ENCODE measurements at places on chromosomes 7 and 10. TPM values are rescaled to one million over a fixed set of nuclear protein-coding genes. Genes with fewer than 3 reads are reported as not detected.

ATP6V0A4 gene
- total RNA-seq, result 1.2 TPM

DNA sequence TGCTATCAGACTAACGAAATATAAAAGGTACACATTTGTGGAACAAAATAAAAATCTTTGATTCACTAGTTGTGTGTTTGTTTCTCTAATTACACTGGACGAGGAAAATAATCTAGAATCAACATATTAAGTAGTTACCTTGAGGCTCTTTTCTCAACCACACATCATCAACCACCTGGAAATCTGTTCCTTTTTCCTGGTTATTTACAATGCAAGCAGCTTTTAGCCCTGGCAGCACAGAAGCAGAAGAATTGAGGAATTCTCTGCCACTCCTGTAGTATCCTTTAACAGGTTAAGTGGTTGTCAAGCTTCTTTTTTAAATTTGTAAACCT is 23.7 kb downstream of the NUP42 start:
- no peaks in the 10 kb centered on the region for H3K36me3 ChIP-seq
- no peaks in the 10 kb centered on the region for H3K4me1 ChIP-seq
- peak overlapping the region; percentile 15 for H3K4me3 ChIP-seq
- no peak for DNase-seq
- peak overlapping the region; percentile 5 for H3K27ac ChIP-seq
- no peaks in the 10 kb centered on the region for H3K27me3 ChIP-seq

WNT16 gene
- 0.23 TPM for total RNA-seq

DNA sequence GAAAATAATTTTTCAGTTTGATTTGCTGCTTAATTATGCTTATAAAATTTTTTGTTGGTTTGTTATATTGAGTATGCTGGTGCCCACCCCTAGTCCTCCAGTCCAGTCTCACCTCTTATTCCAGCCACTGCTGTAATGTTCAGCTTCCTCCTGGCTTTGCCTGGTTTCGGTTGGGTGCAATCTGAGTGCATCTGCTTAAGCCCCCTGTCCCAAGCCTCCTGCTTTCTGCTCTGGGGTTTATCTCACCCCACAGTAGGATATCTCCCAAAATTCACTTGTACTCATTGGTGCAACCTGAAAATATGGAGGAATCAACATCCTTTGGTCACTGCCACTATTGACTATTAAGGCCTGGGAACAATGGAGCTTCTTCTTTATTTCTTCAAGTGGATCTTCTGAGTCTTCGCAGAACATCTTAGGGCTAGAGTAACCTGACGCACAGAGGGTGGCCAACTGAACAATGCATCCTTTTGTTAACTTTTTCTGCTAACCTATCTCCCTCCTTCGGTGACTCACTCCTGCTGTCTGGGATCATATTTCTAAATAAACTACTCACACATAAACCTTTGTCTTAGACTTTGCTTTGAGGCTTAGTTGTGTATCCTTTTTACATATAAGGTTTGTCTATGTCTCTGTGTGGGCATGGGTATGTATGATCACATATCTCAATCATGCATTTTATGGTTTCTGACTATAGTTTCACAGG is 19.1 kb upstream of the SOSTDC1 start:
- no peaks in the 10 kb centered on the region for H3K36me3 ChIP-seq
- H3K4me3 ChIP-seq, result no peak overlapping the region
- no peak overlapping the region for H3K27ac ChIP-seq
- no peaks in the 10 kb centered on the region for H3K4me1 ChIP-seq
- H3K27me3 ChIP-seq, result no peaks in the 10 kb centered on the region
- no peak for DNase-seq

DNA sequence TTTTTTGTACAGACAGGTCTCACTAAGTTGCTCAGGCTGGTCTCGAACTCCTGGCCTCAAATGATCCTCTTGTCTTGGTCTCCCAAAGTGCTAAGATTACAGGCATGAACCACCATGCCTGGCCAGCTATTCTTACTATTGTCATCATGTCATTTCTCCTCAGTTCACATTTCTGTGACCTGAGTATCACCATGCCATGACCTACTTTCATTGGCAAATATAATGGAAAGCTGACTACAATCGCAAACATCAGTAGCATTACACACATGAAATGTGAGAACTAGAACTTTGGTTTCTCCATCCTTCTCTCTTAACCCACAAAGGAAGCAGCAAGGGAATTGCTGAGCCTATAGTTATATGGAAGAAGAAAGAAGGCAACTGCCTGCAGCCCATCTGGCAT is 26.0 kb upstream of the WIPF3 start:
- no peaks in the 10 kb centered on the region for H3K36me3 ChIP-seq
- no peaks in the 10 kb centered on the region for H3K4me1 ChIP-seq
- no peak overlapping the region for H3K4me3 ChIP-seq
- no peak overlapping the region for H3K27ac ChIP-seq
- DNase-seq, result no peak

CPXM2 gene
- 27.4 TPM for total RNA-seq

PON3 gene
- total RNA-seq, result 1.9 TPM

DNA sequence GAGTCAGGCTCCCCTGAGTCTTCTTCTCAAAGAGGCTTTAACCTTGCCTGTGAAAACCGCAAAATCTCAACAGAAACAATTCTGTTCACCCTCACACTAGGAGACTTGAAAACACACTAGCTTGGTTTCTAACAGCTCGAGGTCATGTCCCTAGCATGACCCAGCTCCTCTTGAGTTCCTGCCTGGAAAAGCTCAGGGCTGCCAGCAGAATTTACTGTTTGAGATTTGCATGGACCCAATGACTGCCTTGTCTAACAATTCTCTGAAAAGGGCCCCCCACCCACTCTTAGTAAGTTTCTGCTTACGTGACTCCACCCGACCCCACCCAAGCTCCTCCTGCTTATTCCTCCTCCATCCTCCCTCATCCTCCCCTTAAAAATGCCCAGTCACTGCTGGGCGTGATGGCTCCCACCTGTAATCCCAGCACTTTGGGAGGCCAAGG is 85.1 kb upstream of the KMT2C start:
- no peaks in the 10 kb centered on the region for H3K27me3 ChIP-seq
- H3K4me3 ChIP-seq, result no peak overlapping the region
- no peak overlapping the region for H3K27ac ChIP-seq
- H3K36me3 ChIP-seq, result no peaks in the 10 kb centered on the region
- no peak for DNase-seq
